ENCODE measurements at places on chromosomes 11 and 22.

GRCh38 chr22:42326801-42327200 lies 56.3 kb upstream of the TCF20 start:
- no peak for DNase-seq

- no peak for DNase-seq
These were observed 27.9 kb downstream of the NOX4 start for GRCh38 chr11:89463266-89463780.

GRCh38 chr11:47711225-47711624 lies 3.9 kb downstream of the AGBL2 start:
- DNase-seq = no peak

- DNase-seq = no peak
These were observed 42.1 kb downstream of the MYO7A start for GRCh38 chr11:77170107-77170506.

GRCh38 chr11:46838501-46838900 lies 7.6 kb downstream of the CKAP5 start:
- no peak for DNase-seq

GRCh38 chr11:67022961-67023956 lies at the start of gene SYT12:
TSS of gene SYT12 (plus strand) at chr11:67023134. CDS start at chr11:67030145, 7,011 bp downstream.
- no peak for DNase-seq

DNA sequence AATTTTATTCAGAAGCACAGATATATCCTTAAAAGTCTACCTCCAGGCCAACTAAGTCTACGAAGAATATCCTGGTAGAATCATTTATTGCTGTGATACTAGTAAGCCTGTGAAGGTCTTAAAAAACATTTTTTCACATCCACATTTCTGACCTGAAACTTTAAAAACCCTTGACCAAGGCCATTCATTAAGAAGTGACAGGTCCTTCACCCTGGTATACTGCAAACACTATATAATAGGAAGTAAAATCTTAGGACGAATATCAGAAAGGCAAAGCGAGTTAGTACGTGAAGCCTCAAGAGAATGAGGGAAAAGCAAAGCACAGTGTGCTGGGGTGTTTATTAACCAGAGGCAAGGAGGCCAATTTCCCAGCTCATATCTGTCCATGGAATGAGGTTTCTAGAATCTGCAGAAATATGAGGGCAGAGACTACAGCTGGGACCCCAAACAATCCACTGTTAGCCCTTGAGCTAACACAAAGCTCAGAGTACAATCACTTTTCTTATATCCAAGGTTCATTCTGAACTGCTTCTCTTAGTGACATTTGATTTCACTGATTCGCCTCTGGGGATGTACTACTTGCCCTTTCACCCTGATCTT lies 71.0 kb downstream of the AMBRA1 start:
- DNase-seq = no peak

DNA sequence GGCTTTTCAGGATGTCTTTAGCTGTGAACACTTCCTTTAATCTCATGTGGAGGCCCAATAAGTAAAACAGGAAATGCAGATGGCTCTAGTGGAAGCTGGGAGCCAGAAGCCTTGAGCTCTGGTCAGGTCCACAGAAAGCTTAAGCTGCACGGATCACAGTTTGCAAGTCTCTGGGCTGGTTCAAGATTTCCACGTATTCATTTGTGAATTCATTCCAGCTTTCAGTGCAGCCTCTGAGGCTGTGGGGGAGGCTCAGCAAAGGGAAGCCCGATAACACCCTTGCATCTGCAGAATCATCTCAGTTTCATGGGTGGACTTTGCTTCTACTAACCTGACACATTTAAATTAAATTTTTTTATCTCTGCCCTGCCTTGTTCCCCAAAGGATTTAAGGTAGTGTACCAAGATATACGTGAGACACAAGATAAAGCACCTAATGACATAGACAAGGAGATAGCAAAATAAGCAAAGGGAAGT lies 65.6 kb downstream of the ISX start:
- no peak for DNase-seq

- no peak for DNase-seq
These were observed 393.5 kb downstream of the BUD13 start for GRCh38 chr11:116379185-116379828.

DNA sequence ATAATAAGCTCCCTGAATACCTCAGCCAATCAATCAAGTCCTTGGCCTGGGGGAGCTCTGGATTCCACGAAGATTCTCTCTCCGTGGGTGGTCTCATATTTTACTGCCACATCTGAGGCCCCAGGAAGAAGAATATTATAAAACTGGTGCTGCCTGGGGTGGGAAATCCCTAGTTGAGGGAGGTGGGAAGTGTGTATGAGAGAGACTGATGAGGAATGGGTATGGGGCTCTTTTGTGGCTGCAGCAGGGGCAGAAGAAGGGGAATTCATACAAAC lies 71.5 kb downstream of the SYN3 start:
- DNase-seq = no peak

DNA sequence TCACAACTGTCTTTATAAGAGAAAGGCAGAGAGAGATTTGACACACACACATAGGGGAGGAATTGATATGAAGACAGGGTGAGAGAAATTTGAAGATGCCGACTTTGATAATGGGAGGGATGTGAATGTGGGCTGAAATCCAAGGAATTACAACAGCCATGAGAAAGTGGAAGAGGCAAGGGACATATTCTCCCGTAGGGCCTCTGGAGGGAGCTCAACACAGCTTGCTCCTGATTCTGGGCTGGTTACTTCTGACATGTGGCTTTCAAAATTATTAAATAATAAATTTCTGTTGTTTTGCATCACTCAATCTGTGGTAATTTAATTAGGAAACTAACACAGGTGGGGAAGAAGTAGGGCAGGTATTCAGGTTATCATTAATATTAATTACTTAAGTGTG lies 282.9 kb downstream of the LUZP2 start:
- DNase-seq = no peak

DNA sequence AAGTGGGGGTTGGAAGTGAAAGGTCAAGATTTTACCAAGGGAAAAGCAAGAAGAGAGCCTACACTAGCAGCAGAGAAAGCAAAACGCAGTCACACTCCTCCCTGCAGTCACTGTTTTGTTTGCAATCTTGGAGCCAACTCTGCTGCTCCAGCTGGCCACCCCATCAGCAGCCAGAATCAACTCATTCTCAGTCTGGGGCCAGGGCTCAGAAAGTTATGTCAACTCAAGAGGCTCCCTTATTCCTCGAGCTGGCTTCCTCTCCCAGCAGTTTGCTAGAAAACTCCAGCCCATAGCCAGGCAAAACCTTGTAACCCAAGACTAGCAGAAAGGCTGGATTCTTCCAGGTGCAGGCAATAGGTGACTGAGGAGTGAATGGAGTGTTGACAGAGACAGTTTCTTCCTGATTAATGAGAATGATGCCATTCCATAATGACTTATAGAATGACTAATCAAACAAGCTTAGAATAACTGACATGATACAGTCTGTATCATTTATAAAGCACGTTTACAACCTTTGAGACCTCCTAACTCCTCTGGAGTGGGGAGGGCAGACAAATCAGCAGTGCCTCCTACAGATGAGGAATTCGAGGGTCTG lies 53.4 kb downstream of the P4HA3 start:
- no peak for DNase-seq

- no peak for DNase-seq
These were observed 583 bp downstream of the PDGFD start for GRCh38 chr11:104163100-104164027.

- no peak for DNase-seq
These were observed at the start of gene CASP12 for GRCh38 chr11:104897891-104898684. TSS of gene CASP12 (minus strand) at chr11:104898460.

DNA sequence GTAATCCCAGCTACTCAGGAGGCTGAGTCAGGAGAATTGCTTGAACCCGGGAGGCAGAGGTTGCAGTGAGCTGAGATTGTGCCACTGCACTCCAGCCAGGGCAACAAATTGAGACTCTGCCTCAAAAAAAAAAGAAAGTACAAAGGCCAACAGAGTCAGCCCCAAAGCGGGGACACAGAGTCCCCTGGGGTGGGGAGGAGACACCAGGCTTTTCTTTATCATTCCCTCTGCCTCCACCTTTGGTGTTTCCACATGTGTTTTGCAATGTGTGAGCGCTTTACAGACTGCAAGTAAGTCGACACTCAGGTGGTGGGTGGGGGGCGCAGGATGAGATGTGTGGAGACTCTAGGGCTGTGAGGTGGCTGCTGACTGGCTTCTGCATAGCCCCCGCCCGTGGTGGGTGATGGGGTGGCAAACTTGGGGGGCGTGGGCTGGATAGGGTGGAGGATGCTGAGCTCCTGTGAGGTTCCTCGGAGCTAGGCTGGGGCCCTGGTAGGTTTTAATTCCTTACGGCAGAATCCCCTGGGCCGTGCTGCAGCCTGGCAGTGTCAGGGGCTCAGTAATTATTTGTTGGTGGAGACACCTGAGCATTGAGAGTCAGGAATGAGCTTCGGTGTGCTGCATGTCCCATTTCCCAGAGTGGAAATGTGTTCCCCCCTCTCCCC lies 177.2 kb downstream of the CTTN start:
- no peak for DNase-seq

DNA sequence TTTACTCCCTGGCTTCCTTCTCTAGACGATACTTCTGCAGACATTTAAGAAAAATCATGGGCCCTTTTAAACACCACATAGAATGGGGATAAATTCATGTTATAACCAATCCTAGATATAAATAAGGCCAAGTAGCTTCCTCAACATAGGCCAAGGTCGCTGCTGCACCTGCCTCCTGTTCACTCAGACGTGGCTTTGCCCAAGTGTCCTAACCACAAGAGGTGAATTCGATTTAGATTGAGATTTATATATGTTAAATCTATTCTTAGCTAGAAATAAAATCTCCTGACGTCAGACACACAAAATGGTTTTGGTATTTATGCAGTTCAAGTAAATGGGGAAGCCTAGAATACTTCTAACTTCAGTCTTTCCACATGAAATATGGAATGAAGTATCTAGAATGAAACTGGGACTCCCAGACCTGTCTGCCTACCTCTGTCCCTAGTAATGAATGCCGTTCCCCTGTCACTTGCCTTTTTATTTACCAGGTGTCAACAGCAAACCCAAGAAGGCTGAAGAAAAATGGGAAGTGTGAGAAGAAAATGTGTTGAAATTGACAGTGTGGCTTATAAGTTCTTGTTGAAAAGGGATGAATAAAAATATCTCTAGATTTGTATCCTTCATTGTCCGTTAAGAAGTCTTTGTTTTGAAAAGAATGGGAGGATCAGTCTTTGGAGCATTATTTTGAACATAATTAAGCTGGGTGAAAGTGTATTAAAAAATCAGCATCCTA lies 131.8 kb downstream of the HIPK3 start:
- DNase-seq = no peak

- DNase-seq = no peak
These were observed 18.8 kb upstream of the FAR1 start for GRCh38 chr11:13649619-13650018.

DNA sequence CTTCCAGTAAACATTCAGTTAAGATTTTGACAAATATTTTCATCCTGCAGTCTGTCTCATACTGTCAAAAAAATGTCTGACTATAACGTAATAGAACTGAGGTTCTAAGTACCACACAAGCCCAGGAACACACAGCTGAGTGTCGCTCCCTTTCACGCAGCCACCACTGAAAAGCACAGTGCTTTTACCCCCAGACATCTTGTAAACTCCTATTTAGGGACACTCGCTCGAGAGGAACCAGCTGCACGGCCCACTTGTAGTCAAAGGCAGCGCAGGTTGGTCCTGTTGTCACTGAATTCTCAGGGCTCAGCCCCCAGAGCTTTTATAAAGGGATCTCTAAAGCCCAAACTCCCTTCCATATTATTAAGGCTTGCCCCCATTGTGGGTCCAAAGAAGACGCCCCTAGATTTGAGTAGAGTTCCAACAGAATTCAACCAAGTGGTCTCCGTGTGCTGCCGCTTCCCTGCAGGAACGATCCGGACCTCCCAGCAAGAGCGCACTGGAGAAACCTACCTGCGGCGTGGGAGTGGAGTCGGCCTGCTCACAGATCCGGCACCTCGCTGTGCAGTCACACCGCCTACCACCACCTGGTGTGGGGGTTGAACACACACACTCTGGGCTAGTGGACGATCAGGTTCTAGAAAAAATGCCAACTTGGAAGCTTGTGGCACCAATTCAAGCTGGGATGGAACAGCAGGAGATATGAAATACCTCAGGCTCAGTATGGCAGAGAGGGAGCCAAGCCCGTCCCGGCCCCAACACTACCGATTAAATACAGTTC lies 23.4 kb downstream of the ASPHD2 start:
- DNase-seq = no peak

DNA sequence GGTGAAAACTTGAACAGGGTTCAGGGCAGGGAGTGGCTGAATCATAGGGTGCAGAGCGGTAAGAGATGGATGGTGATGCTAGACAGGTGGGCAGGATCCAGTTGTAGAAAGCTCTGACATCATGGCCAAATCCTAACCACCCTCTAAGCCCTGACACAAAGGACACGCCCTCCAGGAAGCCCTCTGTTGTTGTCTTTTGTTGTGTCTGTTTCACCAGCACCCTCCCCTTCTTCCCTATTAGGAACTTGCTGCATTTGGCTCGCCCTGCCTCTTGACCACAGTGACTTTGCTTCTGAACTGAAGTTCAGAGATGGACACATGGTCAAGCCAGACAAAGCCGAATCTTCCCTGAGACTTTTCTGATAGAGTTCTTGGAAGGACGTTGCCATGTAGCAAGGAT lies 14.2 kb upstream of the APOL6 start:
- DNase-seq = no peak

GRCh38 chr11:35167426-35167954 lies 28.5 kb downstream of the CD44 start:
- DNase-seq = no peak

DNA sequence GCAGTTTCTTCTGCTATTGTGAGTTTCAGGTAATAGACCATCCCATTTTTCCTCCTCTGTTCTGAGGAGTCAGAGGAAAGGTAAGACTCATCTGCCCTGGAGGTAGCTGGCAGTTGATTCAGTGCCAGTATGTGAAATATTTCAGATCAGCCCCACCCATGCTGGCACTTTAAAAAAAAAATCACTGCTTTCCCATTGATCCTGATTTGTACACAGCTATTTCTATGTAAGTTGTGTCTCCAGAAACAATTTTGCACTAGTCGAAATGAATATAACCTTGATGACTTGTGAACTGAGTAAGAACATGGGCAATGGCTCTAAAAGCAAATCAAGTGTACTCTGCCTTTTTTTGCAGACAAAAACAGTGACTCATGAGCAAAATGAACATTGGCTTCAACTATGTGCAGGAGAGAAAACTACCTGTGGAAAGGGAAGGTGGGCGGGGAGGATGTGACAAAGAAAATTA lies 82.0 kb upstream of the OR5AK2 start:
- DNase-seq = no peak

DNA sequence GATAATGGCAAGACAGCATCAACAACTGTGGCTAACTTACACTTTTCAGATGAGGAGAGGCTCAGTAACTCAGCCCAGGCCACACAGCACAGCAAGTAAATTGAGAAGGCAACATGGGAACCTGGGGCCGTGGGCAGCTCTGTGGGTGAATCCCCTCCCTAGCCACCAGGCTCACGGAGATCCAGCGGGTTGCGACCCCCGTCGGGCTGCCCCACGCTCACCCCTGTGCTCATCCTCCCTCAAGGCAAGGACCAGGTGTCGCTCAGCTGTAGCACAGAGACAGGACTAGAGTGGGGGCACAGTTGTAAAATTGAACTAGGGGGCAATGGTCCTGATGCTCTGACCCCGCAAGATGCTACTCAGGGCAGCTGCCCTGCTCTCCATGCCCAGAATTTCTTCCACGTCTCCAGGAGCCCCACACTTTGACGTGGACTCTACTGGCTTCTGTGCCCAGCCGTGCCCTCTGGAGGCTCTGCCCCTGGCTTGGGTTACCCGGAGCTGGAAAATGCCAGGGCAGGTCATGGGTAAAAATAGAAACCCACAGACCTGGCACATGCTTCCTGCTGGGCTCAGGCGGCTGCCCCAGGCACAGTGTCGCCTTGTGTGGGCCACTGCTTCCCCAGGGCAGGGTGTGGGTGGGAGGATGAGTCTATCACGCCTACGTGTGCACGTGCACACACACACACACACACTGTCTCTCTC lies 9.0 kb downstream of the TUBA8 start:
- DNase-seq = no peak
